ENCODE measurements at places on chromosomes 7 and 10. TPM values are rescaled to one million over a fixed set of nuclear protein-coding genes. Genes with fewer than 3 reads are reported as not detected.

VAX1 gene
- total RNA-seq, result not detected

DNA sequence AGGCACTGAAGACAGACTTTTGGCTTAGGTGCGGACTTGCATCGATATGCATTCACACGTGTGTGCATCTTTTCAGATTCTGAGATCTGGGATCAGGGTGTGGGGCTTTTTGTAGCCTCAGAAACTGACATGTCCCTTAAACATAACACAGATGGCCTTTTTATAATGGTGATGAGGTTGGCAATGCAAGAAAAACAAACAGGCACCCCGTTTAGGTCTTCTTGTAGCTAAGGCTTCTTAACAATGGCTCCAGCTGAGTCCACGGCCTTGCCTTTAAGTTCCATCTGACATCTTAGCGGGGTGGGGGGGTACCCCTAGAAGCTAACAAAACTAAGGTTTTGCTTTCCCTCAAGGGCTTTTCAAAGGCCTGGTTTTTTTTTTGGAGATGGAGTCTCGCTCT lies 146.3 kb downstream of the PRPF18 start:
- DNase-seq, result no peak

DNA sequence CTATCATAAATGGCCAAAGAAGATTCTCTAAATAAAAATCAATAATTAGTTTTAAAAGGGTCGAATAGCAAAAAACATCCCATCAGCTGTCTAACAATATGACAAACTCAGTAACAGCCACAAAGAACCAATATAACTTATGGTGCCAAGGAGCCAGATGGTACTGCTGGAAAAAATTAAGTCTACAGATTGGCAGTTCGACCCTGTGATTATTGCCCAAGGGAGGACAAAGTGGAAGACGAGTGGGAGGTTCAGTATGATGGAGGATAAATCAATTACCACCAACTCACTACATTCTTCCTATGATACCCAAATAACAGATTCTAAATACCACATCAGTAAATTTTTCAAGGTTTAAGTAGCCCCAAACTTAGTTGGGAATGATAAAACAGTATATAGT lies 49.0 kb downstream of the SKAP2 start:
- DNase-seq, result no peak

DNA sequence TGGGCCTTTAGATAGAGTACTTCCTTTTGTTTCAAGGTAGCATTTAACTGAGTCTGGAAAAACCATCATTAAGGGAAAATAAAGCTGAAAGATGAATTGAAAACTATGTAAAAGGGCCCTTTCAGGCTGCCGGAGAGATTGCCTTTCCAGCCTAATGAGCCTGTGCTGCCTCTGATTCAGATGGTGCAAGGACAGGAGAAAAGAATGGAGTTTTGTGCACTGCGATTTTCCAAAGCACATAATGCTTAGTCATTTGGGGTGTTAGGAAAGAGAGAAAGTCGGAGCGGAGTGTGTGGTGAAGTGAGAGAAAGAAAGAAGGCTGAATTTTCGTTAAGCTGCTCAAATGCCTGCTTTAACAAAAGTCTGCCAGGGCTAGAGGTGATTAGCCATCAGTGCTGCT lies 259.7 kb downstream of the PAXIP1 start:
- DNase-seq, result no peak

All from T-helper 17 cell (primary cell).